ENCODE measurements at places on chromosomes 2 and 18.

- no peak for DNase-seq
Observed at GRCh38 chr2:236667526-236667925, 97.9 kb downstream of the ACKR3 start.

- DNase-seq, result no peak
Observed at GRCh38 chr2:238589591-238590460, 163.1 kb downstream of the ASB1 start.

DNA sequence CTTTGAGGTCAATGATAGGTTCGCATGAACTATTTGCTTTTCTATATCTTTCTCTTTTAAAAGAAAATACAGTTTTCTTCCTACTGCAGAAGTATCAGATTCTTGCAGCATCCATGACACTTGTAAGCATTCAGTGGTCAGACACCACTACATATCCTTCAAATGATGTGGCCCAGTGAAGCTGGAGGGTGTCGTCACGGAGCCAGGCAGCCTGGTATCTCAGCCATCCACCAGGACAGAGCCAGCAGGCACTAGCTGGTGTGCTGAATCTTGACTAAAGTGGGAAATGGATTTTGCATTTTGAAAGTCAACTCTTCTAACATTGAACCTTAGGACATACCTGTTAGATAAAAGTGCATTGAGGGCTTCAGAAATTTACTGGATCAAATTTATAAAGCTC, 5.4 kb downstream of the KLHL14 start:
- no peak for DNase-seq

GRCh38 chr18:29157057-29157780, 980.3 kb upstream of the CDH2 start:
- no peak for DNase-seq

DNA sequence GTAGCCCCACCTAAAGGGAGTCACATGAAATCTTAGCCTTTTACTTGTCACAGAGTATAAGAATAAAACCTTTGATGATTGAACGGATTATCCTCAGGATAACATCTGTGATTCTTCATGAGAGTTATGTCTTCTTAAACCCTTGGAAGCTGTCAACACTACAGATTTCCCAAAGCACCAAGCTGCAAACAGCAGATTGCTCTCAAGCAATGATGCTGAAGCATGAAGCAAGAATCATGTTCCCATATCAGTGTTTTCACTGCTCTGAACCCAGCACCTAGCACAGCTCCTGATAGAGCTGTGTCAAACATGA, 47.6 kb upstream of the CELF4 start:
- no peak for DNase-seq
